Tibial nerve (tissue), 4 donors: ENCODE measurements at places on chromosomes 7 and 10.

GRCh38 chr10:44935201-44935965, 24.2 kb upstream of the RASSF4 start:
- peak; percentile 72 for DNase-seq

- no peak for DNase-seq
Observed at GRCh38 chr10:43691485-43691884, 42.8 kb upstream of the ZNF32 start.

DNA sequence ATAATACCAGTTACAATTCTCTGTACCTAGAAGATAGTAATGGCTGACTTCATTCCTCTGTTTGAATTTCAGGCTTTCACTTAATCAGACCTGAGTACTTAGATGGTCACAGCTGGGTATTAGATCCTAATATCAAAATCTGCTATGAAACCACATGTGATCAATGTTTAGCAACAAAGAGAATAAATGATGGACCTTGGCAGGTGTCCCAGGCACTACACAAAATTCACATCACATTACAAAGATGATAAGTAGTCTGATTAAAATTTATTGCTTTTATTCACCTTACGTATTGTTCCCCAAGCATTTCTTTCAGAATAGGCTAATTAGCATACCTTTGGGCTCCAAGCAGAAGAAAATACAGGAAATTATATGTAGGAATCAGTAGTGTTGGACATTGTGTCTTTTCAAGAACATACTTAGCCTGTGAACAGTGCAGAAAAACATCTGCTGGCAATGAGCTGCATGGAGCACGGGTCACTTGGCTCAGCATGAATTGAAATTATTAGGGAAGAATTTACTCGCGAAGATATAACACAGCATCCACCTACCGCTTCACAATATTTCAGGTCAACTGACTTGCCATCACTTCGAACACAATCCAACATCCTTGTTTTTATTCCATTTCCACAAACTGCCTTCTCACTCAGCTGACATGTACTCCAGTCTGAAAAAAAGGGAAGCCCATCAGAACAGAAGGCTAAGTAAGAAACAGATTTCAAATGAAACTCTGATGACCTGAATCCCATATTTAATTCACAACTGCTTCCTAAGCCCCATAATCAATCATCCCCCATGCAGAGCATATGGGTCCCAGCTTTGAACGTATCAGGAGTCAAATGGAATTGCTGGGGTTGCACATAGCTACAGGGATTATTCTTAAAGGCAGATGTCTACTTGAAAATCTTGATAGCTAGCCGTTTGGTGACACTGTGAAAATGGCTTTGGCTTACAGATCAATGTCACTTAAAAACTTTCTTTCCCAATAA, 421.0 kb downstream of the THSD7A start:
- no peak for DNase-seq

DNA sequence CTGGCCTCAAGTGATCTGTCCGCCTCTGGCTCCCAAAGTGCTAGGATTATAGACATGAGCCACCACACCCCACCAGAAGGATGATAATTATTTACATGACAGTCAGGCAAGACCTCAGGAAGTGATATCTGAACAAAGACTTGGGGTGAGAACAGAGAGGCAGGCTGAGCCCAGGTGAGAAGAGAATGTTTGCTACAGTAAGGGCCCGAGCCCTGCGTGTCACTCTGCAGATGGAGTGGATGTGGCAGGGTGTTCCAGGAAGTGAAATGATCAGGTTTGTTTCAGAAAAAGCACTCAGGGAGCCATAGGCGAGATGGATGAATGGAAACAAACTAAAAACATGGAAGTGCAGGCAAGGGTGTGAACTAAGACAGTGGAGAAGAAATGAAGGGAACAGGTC, 22.2 kb downstream of the SFMBT2 start:
- no peak for DNase-seq

- DNase-seq: no peak
Observed at GRCh38 chr7:16548428-16548827, 21.8 kb downstream of the LRRC72 start.

GRCh38 chr10:28623483-28623882, 53.8 kb upstream of the BAMBI start:
- no peak for DNase-seq
